Neural progenitor cell (in vitro differentiated cells): ENCODE measurements at places on chromosomes 4 and X. TPM values are rescaled to one million over a fixed set of nuclear protein-coding genes. Genes with fewer than 3 reads are reported as not detected.

Gene SPANXN1
- not detected in 2 replicates for total RNA-seq

DNA sequence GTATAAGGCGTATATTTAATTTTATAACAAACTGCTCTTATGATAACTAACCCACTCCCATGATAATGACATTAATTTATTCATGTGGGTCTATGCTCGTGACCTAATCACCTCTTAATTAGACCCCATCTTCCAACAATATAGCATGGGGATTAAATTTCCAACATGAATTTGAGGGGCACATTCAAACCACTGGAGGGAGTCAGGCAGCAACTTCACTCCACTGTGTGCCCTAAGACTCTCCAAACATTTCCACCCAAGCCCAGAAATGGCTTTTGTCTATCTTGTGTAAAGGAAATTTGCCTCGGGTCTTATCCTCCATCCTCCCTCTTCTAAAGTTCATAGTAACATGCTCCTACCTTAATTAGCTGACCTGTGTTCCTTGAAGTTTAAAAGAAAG, 616.1 kb upstream of the CPEB2 start:
- no peak for DNase-seq

DNA sequence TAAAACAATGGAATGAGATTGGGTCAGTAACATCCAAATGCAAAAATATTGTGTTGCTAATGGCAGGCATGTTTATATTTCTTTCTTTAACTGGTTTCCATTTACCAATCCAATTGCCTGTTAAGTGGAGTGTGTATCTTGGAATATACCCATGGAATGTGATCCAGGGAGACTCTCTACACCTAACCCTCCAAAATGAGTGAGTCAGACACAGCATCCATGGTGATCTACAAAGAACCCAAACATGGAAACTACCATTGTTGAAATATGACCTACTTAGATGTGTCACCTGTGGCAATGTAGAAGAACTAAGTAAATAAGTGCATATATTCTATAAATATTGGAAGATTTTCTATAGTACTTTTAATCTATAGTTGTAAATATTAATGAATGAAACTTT, 110.3 kb downstream of the AREG start:
- no peak for DNase-seq

Gene GAGE12F
- total RNA-seq, result not detected in 2 replicates

Gene TMPRSS11B
- total RNA-seq, result not detected in 2 replicates

GRCh38 chrX:94695910-94696309, 1021.9 kb downstream of the FAM133A start:
- DNase-seq, result no peak

GRCh38 chrX:8724300-8724699, 7.6 kb downstream of the ANOS1 start:
- peak; percentile 56 for DNase-seq

Gene MSX1
- 0.65 TPM in 1 of 2 replicates, not detected in the other for total RNA-seq

GRCh38 chr4:41569961-41570360, 32.0 kb downstream of the LIMCH1 start:
- DNase-seq, result peak; percentile 8

DNA sequence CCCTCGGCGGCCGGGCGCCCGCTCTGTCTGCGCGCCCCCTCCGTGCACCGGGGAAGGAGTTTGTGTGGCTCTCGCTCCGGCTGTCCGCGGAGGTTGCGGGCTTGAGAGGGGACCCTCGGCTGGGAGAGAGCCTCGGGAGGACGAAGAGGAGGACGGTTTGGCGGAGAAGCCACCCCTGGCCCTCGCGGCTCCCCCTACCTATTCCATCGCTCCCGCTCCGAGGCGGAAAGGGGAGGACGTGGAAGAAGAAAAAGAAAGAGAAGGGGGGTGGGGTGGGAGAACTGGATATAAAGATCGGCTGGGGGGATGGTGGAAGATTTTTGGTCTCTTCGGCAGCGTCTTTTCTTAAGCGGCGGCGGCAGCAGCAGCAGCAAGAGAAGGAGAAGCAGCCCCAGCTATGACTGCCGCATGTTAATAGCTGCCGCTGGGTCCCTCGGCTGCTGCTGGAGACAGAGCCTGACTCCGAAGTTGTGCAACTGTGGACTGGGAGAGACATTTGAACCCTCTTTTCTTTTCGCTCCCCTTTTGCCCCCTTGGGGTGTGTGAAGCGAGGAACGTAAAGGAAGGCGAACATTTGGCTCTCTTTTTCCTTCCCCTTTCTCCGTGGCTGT, 895 bp downstream of the ADGRL3 start:
- DNase-seq, result peak; percentile 63

- no peak for DNase-seq
Measured at GRCh38 chr4:119728185-119728584, 99.6 kb upstream of the PDE5A start.

DNA sequence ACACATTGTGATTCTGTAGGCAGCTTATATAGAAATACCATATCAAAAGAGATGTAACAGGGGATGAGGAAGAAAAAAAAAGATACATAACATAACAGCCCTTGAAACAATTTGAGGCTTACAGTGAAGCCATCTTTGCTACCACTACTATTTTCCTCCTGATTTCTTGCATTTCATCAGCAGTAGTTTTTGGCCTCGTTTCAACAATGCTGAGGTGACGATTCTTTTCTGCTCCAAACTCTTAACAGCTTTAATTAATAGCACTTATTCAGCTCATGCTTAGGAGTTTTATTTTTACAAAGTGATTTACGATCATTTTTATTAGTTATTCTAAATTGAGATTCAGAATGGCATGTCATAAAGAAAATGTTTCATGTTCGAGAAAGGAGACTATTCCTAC, 163.2 kb downstream of the DCK start:
- no peak for DNase-seq

- no peak for DNase-seq
Measured at GRCh38 chr4:152563209-152563608, 27.3 kb upstream of the FBXW7 start.

DNA sequence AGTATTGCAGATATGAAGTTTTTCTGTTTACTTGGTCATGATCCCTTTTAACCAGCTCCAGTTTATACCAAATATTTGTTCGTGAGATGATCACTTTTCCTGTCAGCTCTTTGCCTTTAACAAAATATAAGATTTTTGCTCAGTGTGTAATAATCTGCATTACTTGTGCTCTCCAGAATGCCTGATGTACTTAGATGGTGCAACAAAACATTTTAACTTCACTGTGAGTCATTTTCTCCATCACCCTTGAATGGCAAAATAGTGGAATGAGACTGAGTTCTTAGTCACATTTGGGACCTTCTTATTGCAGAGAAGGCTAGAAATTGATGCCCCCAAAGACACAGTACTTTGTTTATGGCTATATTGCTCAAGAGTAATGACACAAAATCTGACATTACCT, 252.0 kb downstream of the FRMPD4 start:
- DNase-seq, result no peak

Gene F9
- not detected in 2 replicates for total RNA-seq

- no peak for DNase-seq
Measured at GRCh38 chrX:53000447-53001135, 42.3 kb upstream of the FAM156A start.

Gene NOP14
- 16.8 and 22.0 TPM in 2 replicates for total RNA-seq

- DNase-seq, result no peak
Measured at GRCh38 chr4:54473077-54473545, 184.6 kb upstream of the KIT start.

- peak; percentile 7 for DNase-seq
Measured at GRCh38 chr4:157558016-157558415, 337.5 kb downstream of the GRIA2 start.

DNA sequence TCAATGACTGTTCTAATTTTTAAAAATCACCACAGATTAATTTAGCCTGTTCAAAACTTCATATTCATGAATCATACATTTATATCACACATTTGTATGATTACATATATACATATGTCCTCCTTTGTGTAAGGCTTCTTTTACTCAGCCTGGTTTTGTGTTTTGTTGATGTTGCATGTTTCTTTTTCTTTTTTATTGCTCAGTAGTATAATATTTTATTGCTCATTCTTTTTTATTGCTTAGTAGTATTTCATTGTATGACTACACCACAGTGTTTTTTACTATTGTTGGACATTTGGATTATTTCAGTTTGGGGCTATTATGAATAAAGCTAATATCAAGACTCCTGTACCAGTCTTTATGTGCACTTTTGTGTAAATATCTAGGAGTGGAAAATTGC, 198.5 kb downstream of the RELL1 start:
- DNase-seq, result no peak

- DNase-seq, result peak; percentile 71
Measured at GRCh38 chr4:179307297-179308136, 1865.3 kb upstream of the AGA start.

Gene GC
- not detected in 2 replicates for total RNA-seq

DNA sequence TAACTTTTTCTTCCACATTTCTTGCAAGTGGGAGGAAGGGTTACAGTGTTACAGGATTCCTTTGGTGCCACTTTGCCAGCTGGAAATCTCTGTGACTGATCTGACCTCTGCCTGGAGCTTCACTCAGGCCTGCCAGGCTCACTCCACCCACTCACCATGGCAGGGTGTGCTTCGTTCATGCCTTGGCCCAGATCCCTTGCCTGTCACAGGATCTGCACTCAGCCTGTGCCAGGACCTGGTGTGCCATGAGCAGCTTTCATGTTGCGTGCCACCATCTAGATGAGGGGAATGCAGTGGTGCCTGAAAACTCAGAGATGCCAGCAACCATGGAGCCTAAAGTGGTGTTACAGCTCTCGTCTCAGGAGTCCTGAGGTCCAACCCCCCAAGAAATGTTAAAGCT, 2596.4 kb downstream of the PCDH7 start:
- no peak for DNase-seq

Gene WNK3
- 36.1 and 50.2 TPM in 2 replicates for total RNA-seq

GRCh38 chr4:150822407-150822806, 192.7 kb downstream of the LRBA start:
- DNase-seq, result peak; percentile 4

Gene TASL
- total RNA-seq, result not detected in 2 replicates

Gene SMIM10L2A
- total RNA-seq, result 1.9 and 5.9 TPM in 2 replicates

DNA sequence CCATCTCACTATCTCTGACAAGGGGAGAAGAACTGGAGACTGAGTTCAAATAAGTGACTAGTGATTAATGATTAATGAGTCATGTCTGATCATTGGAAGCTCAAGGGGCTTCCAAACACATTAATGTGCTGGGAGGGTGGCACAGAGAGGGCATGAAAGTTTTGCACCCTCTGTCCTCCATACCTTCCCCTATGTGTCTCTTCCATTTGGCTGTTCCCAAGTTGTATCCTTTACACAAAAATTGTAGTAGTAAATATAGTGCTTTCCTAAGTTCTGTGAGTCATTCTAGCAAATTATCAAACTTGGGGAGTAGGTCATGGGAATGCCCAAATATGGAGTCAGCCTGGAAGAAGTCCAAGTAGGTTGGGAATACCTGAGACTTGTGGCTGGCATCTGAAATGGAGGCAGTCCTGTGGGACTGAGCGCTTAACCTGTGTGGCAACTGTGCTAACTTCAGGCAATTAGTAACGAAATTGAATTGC, 4.1 kb upstream of the FAM200B start:
- DNase-seq, result no peak

DNA sequence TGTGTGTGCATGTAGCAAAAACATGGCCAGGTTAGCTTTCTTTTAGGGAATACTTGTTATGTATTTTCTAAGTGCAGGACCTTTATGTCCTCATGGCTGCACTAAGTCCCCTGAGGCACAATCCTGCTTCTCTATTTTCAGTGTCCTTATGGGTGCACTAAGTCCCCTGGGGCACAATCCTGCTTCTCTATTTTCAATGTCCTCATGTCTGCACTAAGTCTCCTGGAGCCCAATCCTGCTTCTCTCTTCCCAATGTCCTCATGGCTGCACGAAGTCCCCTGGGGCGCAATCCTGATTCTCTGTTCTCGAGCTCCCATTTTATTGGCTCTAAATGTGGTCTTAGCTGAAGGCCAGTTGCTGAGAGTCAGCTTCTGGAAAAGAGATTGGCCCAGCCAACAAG, 49.7 kb upstream of the GPRIN3 start:
- DNase-seq, result no peak

Gene ARR3
- not detected in 2 replicates for total RNA-seq

Gene FGG
- total RNA-seq, result not detected in 2 replicates

Gene STAP1
- not detected in 2 replicates for total RNA-seq

GRCh38 chr4:78254893-78255292, 197.8 kb downstream of the FRAS1 start:
- DNase-seq, result no peak

DNA sequence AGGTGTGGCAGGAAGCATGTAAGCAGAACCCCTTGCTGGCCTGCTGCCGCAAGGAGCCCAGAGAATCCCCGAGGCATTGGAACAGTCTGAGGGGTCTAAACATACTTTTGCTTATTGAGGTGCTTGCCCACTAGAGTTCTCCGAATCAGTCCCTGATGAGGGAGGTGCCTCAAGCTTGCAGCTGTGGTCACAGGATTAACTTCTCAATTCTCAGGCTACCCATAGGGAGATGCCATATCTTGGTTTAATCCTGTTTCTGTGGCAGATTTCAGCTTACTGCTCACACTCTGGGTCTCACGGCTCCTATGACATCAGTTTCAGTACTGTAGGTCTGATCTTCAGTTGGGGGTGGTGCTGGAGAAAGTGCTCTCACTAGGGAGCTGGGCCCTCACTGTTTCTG, 39.9 kb downstream of the CCNG2 start:
- no peak for DNase-seq

Gene LUZP4
- not detected in 2 replicates for total RNA-seq

Gene SPACA5B
- total RNA-seq, result not detected in 2 replicates

Gene NAA11
- total RNA-seq, result not detected in 2 replicates

DNA sequence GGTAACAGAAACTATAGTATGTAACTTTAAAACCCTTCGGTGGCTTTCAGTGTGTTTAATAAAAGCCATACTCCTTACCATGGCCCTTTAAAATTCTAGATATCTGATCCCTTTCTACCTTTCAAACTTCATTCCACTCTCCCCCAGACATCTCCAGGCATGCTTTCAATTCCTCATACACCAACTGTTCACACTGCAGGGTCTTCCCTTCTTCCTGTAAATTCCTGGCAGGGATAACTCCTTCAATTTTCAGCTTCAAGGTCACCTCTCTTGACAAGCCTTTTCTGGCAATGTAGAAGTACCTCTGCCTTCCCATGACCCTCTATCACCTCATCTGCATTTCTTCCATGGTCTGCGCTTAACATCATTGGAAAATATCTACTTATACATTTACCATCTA, 60.8 kb downstream of the WDFY3 start:
- no peak for DNase-seq

DNA sequence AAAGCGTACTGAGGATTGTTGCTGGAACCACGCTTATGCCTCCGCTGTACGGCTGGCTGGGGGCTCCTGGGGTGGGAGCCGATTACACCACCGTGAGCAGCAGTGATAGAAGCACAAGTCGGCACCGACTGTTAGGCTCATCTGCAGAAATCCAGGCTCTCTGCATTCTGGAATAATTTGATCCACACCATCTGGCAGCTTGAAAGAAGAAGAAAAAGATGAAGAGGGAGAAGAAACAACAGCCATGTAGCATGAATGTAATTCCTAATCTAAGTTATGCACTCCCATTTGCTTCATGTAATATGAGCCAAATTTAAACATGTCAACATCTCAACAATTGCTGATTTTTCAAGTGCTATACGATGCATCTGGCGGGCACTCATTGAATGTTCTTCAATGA, 84.6 kb upstream of the DHX15 start:
- DNase-seq, result no peak

GRCh38 chr4:133891011-133891410, 310.6 kb downstream of the PABPC4L start:
- no peak for DNase-seq
